Stimulated activated CD4-positive, alpha-beta T cell treated with anti-CD3 and anti-CD28 coated beads, TNF-alpha, amount 100 ng/mL, for 1 hour (primary cell): ENCODE measurements at places on chromosomes 1 and 21.

- no peak for DNase-seq
These were observed 7.3 kb upstream of the AHCYL1 start for GRCh38 chr1:109977225-109977624.

- DNase-seq: no peak
These were observed 21.2 kb downstream of the CTNNBIP1 start for GRCh38 chr1:9888886-9889285.

- DNase-seq: no peak
These were observed 112.7 kb upstream of the COA6 start for GRCh38 chr1:234260578-234260977.

DNA sequence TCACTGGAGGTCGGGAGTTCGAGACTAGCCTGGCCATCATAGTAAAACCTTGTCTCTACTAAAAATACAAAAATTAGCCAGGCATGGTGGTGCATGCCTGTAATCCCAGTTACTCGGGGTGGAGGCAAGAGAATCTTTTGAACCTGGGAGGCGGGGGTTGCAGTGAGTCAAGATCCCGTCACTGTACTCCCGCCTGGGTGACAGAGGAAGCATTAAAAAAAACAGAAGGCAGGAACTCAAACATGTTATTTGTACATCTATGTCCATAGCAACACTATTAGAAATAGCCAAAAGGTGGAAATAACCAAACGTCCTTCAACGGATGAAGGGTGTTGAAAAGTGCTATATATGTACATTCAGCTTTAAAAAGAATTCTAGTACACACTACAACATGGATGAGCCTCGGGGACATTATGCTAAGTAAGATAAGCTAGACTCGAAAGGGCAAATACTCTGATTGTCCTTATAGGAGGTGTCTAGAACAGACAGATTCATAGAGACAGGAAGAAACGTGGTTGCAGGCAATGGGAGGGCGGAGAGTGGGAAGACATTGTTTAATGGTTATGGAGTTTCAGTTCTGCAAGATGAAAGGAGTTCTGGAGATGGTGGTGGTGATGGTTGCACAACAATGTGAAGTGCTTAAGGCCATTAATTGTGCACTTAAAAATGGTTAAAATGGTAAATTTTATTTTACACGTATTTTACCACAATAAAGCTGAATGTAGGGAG lies 19.2 kb downstream of the NLRP3 start:
- DNase-seq: no peak

- no peak for DNase-seq
These were observed 80.3 kb downstream of the NENF start for GRCh38 chr1:212512816-212513559.
